Hepatic stellate cell (primary cell): ENCODE measurements at places on chromosomes 12 and 14.
A peak's percentile ranks its signal among the peaks of the same experiment; 100 is the strongest.

GRCh38 chr12:116236148-116236731, 41.3 kb downstream of the MED13L start:
- no peak for DNase-seq

- no peak for DNase-seq
Measured at GRCh38 chr12:10562306-10562933, 51.0 kb downstream of the MAGOHB start.

DNA sequence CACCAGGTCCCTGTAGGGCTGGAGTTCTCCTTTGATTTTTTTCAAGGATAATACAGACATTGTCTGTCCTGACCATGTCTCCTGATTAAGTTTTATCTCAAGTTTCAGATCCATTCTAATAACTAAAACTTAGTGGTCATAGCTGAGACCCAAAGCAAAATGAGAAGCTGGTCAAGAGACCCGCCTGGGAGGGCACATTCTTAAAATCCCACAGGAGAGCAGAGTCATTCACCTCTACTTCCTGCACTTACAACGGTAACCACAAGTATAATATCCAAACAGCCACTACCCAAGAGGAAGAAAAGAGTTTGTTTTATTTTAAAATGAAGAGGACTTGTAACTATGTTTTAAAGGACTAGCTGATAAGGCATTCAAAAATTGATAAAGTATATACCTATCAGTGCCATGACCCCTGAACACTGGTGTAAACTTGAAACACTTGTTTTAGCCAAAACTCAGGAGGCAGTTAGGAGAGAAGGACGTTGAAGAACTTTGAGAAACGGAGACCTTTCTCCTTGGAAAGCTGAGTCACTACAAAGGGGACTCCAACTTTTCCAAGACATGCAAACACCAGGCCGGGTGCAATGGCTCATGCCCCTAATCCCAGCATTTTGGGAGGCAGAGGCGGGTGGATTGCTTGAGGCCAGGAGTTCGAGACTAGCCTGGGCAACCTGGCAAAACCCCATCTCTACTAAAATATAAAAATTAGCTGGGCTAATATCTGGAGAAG, 478.2 kb downstream of the GLT1D1 start:
- no peak for DNase-seq

- no peak for DNase-seq
Measured at GRCh38 chr14:90358359-90358758, 26.6 kb upstream of the NRDE2 start.

- DNase-seq: no peak
Measured at GRCh38 chr14:37185670-37186069, 12.1 kb upstream of the MIPOL1 start.

DNA sequence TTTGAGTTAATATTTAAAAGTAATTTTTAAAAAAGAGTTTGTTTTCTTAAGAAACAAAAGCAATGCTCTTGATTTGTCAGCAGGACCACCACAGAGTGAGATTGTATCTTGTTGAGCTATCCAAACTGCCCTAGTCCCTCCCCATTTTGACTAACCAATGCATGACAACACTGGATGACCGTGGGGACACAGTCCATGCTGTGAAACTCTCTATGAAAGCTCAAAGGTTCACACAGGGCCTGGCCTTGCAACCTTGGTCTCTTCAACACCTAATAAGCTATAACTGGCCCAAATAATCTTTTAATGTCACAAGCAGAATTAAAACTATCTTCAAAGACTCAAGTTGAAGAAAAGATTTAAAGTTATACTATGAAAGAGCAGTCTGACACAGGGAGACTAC, 13.5 kb downstream of the ETFRF1 start:
- DNase-seq: no peak

DNA sequence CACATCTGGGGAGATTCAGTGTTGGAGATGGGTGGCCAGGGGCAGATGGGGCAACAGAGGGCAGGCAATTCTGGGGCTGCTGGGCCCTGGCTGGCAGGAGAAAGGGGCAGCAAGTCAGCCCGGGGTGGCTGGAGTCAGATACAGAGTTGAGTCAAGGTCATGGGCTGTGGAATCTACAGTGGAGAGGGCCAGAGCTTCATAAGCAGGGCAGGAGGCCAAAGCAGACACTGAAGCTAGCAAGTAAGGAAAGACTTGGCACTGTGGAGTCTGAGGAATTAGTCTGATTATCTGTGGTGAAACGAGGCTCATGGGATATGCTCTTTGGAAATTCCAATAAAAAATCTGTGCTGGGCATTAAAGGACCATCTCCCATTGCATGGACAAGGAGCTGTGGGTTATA, 95.5 kb downstream of the TMX1 start:
- no peak for DNase-seq

GRCh38 chr14:42626986-42627385, 1020.3 kb downstream of the LRFN5 start:
- no peak for DNase-seq

- DNase-seq: peak; percentile 81
Measured at GRCh38 chr14:94665121-94665520, 52.9 kb downstream of the SERPINA3 start.

- no peak for DNase-seq
Measured at GRCh38 chr14:101072945-101073597, 169.5 kb upstream of the RTL1 start.

DNA sequence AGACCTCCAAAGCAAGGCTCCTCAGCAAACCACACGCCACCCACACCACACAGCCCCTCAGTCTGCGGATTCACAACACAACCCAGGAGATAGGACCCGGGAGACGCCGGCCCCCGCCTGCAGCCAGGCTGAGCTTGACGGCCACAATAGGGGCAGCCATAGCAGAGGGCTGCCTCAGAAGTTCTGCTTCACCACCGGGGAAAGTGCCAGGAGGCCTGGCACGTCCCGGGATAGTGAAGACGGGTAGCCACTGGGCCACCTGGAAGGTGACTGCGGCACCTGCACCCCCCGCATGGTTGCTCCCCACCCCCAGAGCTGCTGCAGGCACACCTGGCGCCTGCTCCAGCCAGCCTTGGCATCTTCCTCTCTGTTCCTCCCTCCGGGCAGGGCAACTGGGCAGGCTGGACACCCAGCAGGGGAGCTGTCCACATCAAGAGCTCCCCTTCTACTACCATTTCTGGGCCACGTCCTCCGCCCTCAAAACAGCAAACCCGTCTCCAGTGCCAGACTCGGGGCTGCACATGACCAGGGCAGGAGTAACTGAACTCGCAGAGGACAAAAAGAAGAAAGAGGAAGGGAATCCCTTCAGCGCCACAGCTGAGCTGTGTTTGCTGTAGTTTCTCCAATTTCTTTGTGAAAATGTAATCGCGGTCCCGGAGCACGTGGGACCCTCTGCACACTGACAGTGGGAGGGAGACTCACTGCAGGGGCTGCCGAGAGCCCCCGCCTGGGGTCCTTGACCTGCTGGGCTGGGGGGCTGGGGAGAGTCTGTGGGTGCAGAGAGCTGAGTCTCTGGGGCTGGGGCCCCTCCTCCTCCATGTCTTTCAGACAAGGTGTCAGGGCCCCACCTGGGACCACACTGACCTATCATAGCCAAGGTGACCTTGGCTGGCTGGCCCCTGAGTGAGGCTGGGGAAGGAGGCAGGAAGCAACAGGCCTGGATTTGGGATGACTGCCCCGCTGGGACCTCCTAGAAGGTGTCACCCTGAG, 74.2 kb upstream of the C14orf180 start:
- DNase-seq: no peak

DNA sequence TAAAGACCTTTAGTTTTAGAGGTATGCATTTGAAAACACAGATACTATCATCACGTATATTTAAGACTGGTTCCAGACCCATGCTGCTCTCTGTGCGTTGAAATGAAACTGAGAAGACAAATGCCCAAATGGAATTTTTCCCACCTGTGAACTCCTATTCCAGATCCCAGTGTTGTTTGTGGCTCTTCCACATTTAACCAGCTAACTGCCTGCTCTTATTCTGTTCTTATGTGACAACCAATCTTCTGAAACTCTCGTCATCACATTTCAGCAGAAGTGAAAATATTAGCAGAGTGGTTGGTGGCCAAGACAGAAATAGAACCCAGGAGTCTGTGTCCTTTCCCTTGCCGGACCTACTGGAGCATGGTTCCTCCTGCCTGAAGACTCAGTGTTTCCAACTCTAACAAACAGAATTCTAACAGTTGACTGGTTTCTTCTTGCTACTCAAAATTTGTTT, 460.2 kb downstream of the RAD51B start:
- no peak for DNase-seq

DNA sequence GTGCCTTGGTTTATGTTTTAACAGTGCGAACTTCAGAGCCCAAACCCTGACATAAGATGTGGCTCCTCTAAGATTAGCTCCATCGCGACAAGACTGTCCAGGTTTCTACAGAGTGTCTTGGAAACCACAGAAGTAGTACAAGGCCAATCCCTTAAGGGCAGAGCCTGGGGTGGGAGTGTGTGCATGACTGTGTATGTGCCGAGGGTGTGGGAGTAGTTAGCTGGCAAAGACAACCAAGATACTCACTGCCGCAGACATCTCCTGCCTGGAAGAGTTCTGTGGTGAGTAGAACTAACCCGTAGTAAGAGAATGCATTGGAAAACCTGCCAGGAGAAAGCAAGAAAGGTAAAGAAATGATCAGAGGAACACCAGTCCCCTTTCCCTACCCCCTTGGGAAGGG, 54.1 kb downstream of the DAO start:
- no peak for DNase-seq

- DNase-seq: peak; percentile 28
Measured at GRCh38 chr12:104877103-104877705, 80.9 kb downstream of the SLC41A2 start.

DNA sequence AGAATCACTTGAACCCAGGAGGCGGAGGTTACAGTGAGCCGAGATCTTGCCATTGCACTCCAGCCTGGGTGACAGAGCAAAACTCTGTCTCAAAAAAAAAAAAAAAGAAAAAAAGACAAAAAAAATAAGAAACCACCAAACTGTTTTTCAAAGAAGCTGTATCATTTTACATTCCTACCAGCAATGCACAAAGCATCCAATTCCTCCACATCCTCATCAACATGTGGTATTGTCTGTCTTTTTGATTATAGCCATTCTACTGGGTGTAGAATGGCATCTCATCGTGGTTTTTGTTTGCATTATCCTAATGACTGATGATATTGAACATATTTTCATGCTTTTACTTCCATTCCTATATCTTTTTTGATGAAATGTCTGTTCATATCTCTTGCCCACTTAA, 36.2 kb upstream of the GNG2 start:
- DNase-seq: no peak

DNA sequence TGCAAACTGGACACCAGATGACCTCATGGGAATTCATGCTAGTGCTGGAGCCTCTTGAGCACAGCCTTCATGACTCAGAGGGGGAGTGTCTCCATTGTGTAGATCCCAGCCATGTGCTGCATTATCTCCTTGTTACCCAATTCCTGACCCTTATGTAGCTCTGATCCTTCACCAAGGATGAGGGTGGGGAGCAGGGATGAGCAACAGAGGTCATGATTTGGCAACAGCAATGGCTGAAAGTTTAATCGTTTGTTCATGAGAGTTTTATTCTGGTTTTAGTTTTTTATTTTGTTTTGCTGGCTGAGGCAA, 9.5 kb upstream of the BDKRB1 start:
- DNase-seq: peak; percentile 96

DNA sequence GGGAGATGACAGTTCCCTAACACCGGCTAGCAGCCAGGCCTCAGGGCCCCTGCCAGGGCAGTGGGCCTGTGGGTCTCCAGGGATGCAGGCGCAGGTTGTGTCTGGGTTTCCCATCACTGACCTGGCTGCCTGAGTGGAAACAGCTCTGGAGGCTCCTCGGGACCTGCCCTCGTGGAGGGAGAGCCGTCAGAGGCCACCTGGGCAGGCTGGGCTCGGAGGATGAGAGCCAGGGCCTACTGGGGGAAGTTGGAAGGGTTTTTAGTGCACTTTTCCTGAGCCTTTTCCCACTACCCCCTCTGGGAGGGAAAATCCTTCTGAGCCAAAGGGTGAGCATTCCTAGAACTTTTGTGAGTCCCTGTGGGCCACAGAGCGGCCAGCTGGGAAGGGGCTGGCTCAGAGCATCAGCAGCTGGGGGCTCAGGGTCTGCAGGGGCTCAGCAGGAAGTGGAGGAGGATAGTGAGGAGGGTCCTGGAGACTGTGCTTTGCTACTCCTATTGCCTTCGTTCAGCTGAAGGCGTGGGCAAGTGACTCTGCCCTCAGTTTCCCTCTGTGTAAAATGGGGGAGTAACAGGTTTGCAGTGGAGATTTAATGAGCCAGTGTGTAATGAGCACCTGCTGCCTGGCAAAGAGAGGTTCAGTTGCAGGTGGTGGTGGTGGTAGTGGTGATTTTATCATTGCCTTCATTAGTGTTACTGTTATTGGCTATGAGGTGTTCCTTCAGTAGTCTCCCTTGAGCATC, 1.8 kb downstream of the SH2B3 start:
- no peak for DNase-seq

DNA sequence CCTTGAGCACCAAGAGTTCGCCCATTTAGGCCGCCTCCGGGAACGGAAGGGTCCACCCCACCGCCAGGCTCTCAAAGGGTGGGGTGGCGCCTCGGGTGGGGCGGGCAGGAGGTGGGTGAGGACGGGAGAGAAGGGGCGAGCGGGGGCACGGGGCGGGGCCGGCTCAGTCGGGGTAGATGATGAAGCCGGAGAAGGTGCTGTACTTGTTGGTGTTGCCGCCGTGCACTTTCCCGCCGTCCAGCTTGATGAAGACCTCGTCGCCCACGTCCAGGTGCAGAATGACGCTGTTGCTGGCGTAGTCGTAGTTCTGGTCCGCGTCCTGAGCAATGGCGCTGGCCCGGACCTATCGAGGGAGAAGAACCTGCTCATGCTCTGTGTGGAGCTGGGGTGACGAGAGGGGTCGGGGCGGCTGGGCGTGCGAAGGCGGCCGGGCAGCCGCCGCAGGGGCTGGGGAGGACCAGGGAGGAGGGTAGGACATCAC, 4.1 kb downstream of the C1QL4 start:
- no peak for DNase-seq

DNA sequence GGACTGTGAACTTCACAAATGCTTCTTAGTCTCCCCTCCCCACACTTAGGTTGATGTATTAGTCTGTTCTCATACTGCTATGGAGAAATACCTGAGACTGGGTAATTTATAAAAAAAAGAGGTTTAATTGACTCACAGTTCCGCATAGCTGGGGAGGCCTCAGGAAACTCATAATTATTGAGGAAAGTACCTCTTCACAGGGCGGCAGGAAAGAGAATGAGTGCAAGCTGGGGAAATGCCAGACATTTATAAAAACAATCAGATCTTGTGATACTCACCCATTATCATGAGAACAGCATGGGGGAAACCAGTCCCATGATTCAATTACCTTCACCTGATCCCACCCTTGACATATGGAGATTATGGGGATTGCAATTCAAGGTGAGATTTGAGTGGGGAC, 178.8 kb downstream of the SLC38A4 start:
- no peak for DNase-seq

DNA sequence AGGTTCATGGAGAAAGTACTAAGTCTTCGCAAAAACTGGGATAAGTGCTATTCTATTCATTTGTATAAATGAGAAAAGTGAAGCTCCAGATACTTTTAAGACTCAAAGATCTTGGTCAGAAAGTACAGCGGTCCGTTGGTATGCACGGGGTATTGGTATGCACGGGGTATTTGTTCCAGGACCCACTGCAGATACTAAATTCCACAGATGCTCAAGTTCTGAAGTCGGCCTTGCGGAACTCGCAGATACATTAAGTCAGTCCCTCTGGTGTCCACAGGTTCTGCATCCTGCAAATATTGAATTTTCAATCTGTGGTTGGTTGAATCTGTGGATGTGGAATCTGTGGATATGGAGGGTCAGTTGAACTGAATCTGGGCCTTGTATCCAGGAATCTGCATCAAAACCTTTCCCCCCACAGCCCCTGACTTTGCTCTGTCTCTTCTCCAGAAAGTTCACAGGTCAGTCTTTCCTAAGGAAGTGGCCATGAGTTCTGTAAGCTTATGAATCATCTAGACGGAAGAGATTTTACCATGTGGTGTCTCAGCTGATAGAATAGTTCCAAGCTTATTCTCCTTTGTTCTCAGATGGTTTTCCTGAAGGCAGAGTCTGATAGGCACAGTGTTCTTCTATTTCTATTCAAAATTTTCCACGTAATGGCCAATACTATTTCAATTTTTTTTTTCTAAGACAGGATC, 274.7 kb downstream of the NEDD1 start:
- DNase-seq: no peak
